ENCODE measurements at places on chromosomes 1 and 21.

DNA sequence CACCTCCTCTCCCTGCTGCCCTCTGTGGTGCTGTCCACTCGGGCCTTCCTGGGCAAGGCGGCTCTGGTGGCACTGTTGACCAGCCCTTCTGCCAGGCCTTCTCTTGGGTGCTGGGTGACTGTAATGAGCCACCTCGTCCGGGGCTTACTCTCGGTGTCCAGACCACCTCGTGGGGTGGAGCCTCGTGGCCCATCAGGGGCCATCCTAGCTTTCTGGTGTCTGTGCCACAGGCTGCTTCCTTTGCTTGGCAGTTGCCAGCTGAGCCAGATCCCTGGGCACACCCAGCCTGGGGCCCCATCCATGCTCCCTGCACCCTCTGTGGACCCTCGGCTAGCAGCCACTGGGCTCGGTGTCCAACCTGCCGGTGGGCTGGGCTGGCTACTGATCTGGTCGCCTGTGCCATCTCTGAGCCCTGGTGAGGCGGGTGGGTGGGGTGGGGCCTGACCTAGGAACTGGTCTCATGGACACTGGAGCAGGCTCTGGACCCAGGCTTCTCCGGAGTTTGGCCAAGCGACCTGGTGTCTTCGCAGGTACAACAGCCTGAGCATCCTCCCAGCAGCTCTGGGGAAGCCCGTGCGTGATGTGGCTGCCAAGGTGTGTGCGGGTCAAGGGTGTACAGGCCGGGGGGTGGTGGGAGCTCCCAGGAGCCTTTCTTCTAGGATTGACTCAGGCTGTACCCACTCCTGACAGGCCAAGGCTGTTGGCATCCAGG, 1.4 kb downstream of the PRXL2B start:
- no peak for DNase-seq

- no peak for DNase-seq
These were observed 279.2 kb downstream of the NEGR1 start for GRCh38 chr1:72003092-72003491.

GRCh38 chr1:173049322-173049633, 1.5 kb downstream of the TNFSF18 start:
- no peak for DNase-seq

- peak; percentile 61 for DNase-seq
These were observed 10.6 kb upstream of the LRRC39 start for GRCh38 chr1:100188617-100189016.

DNA sequence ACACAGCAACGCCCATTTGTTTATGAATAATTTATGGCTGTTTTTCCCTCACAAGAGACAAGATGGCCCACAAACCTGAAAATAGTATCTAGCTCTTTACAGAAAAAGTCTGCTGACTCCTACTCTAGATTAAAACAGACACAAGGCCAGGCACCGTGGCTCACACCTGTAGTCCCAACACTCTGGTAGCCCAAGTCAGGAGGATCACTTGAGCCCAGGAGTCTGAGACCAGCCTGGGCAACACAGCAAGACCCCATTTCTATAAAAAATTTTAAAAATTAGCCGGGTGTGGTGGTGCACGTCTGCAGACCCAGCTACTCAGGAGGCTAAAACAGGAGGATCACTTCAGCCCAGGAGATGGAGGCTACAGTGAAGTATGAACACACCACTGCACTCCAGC, 34.6 kb downstream of the LUZP1 start:
- no peak for DNase-seq

- DNase-seq: no peak
These were observed 127.5 kb downstream of the UCK2 start for GRCh38 chr1:165954940-165955339.

DNA sequence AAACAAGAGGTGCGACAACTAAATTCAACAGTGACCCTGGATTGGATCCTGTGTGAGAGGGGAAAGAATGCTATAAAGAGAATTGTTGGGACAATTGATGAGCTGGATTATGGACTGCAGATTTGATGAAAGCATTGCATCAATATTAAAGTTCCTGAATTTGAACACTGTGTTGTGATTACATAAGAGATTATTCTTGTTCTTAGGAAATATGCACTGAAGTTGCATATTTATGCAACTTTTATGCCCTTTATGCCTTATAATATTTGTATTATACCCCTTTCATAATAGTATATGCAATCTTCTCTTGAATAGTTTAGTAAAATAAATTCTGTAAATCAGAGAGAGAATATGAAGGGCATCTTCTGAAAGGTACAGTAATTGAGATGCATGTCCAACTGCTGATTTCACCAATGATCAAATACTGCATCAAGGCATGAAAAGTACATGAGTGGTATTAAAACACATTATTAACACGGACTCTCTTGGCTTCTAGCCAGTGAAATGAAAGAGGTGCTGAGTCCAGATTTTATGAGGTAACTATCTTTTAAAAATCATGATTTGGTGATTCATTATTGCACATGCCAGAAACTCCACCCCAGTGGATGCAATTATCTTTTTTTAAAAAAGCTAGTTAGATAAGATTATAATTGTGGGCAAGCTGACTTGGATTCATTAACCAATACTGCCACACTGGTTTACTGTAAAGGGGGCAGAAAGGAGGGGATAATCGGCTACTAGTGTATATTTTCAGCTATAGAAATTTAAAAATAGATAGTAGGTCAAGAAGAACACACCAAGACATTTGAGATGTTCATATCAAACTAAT, 19.9 kb upstream of the LPAR3 start:
- no peak for DNase-seq

GRCh38 chr1:3542676-3543075, 68.6 kb downstream of the MEGF6 start:
- no peak for DNase-seq

GRCh38 chr1:119294722-119295121, 73.9 kb upstream of the HAO2 start:
- DNase-seq: peak; percentile 56

DNA sequence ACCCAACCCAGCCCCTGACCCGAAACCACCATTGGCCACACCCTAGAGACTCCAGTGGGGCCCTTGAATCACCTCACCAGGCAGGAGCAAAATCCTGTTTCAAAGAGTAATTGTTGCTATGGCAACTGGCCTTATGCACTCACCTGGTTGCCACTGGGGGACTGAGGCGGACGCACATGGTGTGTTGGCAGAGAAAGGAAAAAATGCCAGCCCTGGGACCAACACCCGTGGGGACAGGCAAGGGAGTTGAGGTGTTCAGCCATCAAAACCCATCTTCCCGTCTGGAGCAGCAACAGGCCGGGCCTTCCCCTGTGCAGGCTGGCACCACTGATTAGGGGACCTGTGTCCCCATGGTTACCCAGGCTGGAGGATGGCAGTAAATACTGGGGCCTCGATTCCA, 395.8 kb upstream of the VAMP3 start:
- DNase-seq: no peak

GRCh38 chr1:218642033-218642948, 297.2 kb downstream of the TGFB2 start:
- no peak for DNase-seq

GRCh38 chr1:237341391-237341790, 299.4 kb downstream of the RYR2 start:
- no peak for DNase-seq

- DNase-seq: no peak
These were observed 712.3 kb downstream of the PTPRU start for GRCh38 chr1:29948581-29948980.

DNA sequence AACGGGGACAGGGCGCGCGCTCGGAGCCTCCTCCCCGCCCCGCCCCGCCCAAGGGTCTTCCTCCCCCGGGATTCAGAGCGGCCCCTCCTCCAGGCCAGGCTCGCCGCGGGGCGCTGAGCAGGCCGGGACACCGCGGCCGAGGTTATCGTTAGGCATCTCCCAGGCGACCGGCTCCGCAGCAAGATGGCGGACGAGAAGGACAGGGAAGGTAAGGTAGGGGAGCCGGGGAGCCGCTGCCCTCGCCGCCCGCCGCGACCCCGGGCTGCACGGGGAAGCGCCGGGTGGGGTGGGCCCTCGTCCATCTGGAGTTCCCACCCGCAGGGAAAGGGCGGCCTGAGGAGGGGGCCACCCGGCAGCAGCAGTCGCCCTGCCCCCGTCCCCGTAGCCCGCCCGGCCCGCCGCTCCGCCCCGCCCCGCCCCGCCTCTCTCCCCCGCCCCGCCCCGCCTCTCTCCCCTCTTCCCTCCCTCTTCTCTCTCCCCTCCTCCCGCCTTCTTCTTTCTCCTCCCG, 105.9 kb upstream of the HNRNPU start:
- DNase-seq: peak; percentile 78

DNA sequence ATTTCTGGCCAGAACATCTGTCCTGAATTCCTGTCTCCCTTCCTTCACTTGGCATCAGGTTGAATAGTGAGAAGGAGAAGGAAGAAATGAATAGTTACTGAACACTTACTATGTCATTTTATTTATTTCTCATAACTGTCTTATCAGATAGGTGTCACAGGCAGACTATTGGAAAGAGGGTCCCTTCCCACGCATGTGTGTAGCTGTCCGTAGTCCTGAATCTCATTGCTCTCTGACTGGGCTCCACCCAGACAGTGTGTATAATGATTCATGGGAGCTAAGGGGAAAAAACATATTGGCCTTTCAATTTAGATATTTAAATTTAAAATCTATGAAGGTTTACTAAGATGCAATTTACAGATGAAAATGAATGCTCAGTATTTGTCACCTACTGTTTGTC, 86.1 kb downstream of the OMA1 start:
- no peak for DNase-seq

- no peak for DNase-seq
These were observed 522.8 kb downstream of the LMO4 start for GRCh38 chr1:87851490-87851889.

DNA sequence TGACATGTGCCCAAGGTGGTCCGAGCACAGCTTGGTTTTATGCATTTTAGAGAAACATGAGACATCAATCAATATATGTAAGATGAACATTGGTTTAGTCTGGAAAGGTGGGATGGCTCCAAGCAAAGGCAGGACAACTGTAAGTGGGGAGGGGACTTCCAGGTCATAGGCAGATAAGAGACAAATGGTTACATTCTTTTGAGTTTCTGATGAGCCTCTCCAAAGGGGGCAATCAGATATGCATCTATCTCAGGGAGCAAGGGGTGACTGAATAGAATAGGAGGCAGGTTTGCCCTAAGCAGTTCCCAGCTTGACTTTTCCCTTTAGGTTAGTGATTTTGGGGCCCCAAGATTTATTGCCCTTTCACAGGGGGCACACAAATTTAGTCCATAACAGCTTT, 94.2 kb upstream of the COA6 start:
- DNase-seq: no peak

DNA sequence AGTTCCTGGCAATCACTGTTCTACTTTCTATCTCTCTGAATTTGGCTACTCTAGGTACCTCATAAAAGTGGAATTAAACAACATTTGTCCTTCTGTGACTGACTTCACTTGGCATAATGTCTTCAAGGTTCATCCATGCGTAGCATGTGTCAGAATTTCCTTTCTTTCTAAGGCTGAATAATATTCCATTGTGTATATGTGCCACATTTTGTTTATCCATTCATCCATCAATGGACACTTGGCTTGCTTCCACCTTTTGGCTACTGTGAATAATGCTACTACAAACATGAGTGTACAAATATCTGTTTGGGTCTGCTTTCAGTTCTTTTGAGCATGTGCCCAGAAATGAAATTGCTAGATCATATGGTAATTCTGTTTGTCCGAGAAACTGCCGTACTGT, 14.7 kb downstream of the CACHD1 start:
- DNase-seq: peak; percentile 13

GRCh38 chr1:156625436-156626078, 6.3 kb downstream of the HAPLN2 start:
- peak; percentile 58 for DNase-seq

- no peak for DNase-seq
These were observed 106.9 kb downstream of the KCND3 start for GRCh38 chr1:111882559-111882958.

DNA sequence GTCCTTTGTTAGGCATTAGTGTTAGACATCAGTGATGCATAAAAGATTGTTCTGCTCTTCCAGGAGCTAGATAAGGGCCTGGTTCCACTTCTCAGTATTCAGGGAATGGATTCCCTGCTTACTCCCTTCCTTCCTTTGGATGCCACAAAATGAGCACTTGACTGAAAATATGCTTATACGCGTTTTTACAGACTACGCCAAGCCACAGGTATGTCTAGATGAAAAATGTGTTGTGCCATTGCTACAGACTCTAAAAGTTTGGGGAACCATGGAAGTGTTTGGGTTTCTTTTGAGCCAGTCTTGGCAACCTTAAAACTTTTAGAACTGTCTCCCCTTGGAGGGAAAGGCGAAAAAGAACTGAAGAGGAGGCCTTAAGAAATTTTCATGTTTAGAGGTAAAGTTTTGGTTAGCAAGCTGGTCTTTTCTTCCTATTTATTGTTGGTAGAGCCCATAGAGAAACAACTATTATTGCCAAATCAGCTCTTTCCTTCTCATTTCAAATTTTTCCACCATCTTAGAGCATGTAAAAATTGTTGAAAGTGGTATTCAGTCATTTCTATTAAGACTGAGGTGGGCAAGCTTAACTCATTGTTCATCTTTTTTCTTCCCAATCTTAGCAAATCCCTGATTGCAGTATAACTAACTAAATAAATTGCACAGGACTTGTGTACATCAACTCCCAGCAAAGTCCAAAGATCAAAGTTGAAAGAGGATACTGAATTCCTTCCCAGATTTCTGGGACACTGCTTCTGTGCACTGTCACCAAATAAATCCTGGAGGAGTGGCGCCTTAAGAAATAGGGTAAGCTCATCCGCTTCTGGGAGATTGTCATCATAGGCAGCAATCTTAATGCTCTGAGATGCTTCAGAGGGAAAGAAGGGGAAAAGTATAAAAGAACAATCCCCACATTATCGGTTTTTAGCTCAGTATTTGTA, 18.9 kb downstream of the FGGY start:
- DNase-seq: no peak
